ENCODE measurements at places on chromosomes 13 and 19.

DNA sequence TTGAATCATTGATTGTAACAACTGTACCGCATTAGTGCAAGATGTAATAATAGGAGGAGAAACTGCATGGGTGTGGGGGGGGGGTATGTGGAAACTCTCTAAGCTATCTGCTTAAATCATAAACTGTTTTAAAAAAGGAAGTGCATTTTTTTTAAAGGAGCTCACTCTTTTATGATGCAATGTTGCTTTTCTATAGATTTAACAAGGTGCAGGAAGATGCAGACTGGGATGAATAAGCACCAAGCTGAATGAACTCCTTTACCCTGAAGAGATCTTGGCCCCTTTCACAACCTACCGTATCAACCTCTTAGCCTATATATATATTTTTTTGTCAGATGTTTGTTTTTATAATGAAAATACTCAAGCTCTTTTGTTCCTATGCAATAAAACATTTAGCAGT is 95.9 kb downstream of the AKAP11 start:
- no peak for DNase-seq

DNA sequence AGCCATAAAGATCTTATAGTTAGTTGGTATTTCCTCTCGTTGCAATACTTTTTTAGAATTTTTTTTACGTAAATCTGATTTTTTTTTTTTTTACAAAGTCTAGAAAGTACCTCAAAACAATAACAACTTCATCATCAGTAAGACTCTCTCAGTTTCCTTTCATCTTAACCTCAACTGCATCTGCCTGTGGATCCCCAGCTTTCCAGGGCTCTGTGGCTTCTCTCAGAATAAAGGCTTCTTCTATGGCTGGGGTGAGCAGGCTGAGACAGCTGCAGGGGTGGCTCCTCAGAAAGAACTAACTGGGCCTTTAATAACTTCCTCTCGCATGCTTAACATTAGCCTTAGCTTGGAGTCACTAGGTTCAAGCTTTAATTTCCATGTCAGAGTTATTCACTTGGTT is 4.2 kb downstream of the ZNF506 start:
- DNase-seq = no peak

- no peak for DNase-seq
Observed at GRCh38 chr13:21328836-21329477, 130.1 kb downstream of the ZDHHC20 start.

DNA sequence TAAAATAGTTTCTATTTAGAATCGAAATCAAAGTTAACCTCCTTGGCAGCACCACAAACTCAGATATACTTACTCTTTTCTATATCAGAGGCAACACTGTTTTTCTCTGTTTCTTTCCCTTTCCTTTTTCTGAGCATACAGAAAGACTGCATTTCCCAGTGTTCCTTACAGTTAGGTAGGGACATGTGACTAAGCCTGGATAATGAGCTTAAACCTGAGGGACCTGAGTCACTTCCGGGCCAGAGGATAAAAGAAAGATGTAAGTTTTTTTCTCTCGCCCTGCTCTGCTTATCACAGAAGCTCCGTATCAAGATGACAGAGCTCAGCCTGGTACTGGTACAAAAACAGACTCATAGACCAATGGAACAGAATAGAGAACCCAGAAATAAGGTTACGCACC is 531.9 kb downstream of the KLF12 start:
- DNase-seq = no peak

- DNase-seq = no peak
Observed at GRCh38 chr19:21704320-21704719, 63.1 kb downstream of the ZNF100 start.

- no peak for DNase-seq
Observed at GRCh38 chr13:33711436-33711835, 106.5 kb upstream of the RFC3 start.

DNA sequence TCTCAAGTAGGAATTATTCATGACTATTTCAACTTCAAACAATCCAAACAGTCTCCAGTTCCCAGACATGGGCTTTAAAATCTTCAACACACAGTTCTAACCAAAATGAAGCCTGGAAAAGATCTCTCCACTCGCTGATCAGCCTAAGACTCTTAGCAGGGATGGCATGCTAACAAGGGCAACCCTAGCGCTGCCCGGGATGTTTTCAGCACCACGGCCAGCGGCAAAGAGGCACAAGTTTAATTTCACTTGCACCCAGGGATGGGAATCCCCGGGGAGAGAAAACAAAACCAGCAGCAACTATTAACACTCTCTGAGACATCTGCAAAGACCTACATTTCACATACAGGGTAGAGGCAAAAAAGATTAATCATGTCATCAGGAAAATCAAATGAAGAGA is 43.0 kb downstream of the CACNA1A start:
- DNase-seq = no peak

DNA sequence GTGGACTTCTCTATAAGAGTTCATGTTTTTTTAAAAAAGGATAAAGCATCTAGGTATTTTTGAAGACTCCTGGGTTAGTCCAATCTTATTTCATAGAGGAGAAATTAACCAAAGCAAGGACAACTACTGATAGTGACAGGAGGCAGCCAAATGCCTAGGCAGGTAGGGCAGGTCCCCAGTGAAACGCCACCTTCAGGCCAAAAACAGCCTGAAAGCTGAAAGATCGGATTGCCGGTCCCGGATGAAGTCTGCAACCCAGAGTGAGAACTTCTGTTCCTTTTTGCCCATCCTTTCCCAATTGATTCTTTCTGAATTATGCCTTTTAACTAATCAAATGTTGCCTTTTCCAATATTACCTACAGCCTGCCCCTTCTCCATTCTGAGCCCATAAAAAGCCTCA is 6.1 kb upstream of the GGACT start:
- no peak for DNase-seq

DNA sequence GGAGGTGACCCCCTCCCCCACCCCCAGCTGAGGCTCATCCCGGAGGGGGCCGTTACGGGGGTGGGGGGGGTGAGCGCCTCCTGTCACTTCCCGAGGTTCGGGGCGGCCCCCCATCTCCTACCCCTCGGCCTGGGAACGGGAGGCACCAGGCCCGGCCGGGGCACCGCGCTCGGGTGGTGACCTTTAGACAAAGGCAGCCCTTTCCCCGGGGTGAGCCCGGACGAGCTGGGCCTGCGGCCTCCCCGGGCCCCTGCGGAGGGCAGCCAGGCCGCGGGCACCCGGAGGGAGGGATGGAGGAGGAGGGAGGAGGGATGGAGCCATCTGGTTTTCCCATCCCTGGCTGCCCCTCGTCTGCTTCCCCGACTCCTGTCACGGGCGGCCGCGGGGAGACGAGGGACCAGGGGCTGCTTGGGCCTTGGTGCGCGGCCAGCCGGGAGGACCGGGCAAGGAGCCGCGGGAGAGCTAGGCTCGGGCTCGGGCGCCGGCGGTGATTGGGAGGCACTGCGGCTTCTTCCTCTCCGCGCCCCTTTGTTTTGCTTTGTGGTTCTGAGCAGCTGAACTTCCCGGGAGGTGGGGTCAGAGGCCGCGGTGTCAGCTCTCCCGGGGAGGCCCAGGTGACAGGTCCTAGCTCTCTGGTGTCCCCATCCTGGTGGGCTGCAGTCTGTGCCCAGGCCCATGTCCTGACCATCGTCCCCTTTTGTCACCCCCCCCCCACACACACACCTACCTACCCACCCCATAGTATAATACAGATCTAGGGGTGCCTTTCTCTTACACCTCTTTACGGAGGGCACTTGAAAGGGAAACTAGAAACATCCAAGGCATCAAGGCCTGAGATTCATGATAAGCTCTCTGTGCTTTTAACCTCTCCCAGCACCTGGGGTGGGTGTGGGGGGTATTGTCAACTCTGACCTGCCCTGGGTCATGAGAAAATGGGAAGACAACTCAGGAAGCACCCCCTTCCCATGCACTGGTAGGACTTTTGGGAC is 1.3 kb downstream of the BICRA start:
- DNase-seq = no peak

DNA sequence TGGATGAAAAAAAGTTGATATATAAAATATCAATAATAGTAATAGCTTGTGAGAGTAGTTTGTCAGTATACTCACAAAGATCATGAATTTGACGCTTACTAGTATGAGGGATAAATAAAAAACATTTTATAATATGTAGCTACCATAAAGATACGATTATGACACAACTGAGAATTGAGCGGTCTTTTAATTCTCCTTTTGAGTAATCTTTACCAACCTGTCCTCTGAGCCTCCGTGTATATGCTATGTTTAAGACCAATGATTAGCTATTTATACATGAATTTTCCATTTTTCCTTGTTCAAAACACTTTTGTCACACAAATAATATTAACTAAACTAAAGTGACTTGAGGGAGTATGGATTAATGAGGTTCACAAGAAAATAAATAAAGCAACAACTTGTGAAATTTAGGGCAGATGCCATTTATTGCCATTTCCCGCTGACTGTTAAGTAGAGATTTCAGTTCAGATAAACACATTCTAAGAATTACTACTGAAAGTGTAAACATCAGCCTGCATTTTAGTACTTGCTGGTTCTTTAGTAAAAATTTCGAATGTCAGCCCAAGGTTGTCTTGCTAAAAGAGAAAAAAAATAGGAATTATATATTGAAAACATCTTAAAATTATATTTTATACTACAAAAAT is 6.2 kb upstream of the IRS2 start:
- DNase-seq = no peak

GRCh38 chr19:13430790-13431582 is 75.3 kb downstream of the CACNA1A start:
- DNase-seq = no peak

- DNase-seq = no peak
Observed at GRCh38 chr13:66077132-66077689, 1152.9 kb downstream of the PCDH9 start.

Data from LNCaP clone FGC (cell line).